ELF-1 (cell line): ENCODE measurements at places on chromosomes 4 and X.

- no peak for DNase-seq
These were observed 859.3 kb downstream of the RPA4 start for GRCh38 chrX:97743014-97743413.

DNA sequence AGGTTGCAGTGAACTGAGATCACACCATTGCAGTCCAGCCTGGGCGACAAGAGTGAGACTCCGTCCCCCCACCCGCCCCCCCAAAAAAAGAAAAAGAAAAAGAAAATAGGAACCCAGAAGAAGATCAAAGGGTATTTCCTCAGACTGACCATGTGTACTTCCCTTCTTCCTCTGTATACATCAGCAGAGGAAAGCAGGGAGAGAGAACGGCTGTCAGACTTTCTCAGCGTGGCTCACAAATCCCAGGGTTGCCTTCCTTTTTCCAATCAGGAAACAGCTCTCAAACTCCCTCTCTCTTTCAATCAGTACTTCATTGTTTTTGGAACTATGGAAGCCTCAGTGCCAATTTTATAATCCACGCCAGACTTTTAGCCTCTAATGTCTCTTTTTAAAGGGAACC is 59.1 kb downstream of the CHRNA9 start:
- no peak for DNase-seq

GRCh38 chrX:28312965-28313364 is 274.3 kb upstream of the IL1RAPL1 start:
- DNase-seq, result no peak

DNA sequence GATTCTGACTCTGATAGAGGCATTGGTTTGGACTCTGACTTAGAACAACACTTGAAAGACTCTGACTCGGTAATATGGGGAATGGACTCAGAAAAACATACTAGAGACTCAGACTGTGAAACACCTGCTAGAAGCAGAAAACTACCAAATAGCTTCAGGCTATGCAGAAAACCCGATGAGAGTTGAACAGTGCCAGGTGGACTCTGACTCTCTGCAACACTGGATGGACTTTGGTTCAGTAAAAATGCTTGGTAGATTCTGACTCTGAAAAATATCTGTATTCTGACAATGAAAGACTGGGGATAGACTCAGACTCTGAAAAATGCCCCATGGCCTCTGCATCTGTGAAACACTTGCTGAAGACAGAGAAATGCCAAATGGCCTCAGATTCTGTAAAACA is 215.1 kb upstream of the HDX start:
- no peak for DNase-seq

GRCh38 chr4:40564004-40564403 is 65.7 kb downstream of the RBM47 start:
- no peak for DNase-seq

DNA sequence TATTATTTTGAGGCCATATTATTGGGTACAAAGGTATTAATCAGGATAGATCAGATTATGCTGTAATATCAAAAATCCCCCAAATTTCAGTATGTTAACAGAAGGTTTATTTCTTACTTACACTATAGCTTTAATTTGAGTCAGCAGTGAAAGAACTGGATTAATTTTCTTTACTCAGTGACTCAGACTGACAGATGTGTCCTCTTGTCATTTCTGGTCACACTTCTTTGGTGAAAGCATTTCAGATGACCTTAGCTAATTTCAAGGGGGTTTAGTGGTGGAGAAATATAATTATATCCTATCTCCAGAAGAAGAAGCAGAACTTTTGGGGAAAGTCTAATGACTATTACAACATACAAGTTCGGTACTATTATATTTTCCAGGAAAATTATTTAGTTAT is 12.4 kb downstream of the DDIT4L start:
- no peak for DNase-seq

GRCh38 chr4:103318327-103318726 is 120.2 kb upstream of the CENPE start:
- peak; percentile 5 for DNase-seq

- DNase-seq, result no peak
These were observed 370.4 kb downstream of the INPP4B start for GRCh38 chr4:142475663-142476062.

- peak; percentile 4 for DNase-seq
These were observed 28.8 kb downstream of the CHRNA9 start for GRCh38 chr4:40363945-40364344.
